GM06990 (cell line): ENCODE measurements at places on chromosomes 4 and X.

DNA sequence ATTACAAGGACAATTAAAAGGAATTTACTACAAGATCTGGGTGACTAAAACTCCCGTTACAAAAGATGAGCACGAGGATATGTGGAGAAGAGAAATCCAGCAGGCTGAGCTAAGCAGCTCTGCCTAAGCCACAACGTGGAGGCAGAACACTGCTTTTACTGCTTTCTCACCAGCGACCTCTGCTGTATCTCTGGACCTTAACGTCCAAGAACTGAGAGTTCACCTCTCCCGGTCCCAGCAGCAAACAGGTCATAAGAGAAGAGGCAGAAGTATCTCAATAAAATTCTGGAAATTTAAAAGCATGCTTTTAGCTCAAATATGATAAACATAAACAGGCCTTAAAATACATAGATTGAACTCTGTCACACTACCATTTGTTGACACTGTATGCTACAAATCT, 81.0 kb downstream of the ADGRA3 start:
- no peak for DNase-seq

DNA sequence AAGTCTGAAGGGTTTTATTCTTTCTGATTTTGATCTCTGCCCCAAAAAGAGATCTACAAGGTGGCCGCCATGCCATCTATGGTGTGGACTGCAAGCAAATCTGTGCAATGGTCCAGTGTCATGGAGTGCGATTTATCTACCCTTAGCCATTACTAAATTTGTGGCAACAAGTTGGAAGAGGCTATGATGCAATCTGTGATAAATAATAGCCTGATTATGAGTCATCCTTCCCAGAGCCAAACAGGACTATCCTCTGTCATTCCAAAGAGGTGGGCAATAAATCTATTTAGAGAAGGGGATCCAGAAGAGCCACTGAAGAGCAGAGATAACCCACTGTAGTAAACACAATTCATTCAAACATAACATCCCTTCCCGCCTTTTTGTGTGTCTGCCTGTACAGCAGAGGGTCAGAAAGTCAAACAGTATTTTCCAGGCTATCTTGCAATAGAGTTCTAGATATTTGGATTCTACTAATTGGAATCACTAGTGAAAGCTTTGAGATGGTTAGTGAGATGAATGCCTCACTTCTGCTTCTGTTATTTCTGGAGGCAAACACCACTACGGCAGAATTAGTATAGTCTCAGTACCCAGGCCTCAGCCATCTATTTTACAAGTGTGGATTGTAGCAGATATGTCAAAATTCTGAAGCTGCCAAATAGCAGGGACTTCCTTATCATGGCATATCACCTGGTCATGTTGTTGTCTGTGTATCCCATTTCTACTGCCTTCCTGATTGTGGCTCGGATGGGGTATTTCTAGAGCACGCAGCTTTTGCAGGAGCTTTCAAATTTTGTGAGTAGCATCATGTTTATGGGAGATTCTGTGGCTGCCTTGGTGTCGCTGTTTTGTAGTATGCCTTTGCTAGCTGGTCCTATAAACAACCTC, 192.0 kb downstream of the SMIM20 start:
- no peak for DNase-seq

DNA sequence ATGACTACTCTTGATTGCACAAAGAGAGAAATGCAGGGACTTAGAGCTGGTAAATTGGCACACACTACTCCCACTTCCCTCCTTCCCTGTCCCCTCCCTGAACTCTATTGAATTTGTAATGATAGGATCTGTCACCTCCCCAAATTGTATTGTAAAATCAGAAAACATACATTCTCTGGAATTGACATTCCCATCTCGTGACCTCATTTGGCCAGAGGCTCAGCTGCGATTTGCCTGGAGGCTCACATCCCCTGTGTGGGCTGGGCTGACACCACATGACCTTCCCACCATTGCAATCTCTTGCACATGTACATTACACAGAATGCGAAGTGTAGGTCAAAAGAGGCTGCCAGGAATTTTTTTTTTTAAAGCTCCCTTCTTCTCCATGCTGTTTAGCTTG, 172.1 kb downstream of the MID1IP1 start:
- DNase-seq = no peak

DNA sequence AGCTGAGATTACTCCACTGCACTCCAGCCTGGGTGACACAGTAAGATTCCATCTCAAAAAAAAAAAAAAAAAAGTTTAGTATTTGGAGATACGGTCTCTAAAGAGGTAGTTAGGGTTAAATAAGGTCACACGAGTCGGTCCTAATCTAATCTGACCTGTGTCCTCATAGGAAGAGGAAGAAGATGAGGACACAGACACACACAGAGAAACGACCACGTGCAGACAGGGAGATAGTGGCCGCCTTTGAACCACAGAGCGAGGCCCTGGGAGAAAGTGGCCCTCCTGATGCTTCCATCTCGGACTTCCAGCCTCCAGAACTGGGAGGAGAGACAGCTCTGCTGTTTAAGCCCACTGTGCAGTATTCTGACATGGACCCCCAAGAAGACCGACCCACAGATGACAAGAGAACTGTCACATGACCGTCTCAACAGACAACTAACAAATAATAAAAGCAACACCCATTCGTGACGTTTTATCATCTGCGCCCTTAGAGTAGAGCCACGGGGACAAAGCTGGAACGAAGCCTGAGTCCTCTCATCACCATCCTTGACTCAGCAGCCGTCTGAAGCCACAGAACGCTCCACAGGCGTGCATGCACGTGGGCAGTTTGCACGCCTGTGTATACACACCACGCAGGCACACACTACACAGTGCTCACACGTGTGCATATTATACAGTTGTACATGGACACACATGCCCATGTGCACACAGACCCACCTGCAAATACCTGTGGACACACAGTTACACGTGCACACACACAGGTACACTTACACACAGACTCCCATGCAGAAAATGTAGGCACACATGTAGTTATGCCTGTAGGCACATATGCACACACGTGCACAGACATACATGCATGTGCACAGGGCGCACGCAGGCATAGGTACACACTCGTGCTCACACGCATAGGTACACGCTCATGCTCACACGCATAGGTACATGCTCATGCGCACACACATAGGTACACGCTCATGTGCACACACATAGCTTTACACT, 51.7 kb downstream of the FAM53A start:
- DNase-seq = no peak

GRCh38 chrX:47248576-47248975, 15.8 kb downstream of the USP11 start:
- DNase-seq = no peak

GRCh38 chrX:41952102-41952501, 28.7 kb upstream of the CASK start:
- no peak for DNase-seq

DNA sequence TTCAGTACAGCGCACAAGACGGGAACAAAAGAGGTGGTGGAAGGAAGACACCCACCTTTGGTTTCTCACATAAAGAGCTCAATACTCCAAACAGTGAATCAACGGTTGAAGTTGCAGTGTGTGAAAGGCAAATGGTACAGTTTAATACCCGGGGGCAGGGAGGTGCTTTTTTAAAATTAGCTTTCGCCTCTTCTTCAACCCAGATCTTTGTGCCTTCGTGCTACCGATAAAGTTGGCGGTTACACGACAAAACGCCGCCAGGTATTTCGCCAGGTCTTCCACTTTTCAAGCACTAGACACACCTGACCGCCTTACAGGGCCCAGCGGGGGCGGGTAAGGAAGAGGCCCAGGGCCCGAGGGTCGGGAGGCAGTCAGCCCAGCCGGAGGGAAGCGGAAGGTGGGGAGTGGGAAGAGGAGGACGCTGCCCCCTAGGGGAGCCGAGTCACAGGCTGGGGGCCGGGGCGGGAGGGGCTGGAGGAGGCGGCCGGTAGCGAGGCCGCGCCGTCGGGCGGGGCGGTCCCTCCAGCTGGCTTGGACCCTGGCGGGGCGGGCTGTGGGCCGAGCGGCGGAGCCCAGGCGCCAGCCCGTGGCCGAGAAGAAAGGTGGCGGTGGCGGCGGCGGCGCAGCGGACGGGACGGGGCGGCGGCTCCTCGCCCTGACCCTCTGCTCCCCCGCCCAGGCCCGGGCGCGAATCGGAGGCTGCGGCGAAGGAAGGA, 16.0 kb downstream of the UTP3 start:
- peak; percentile 83 for DNase-seq

GRCh38 chr4:16243285-16243684, 17.0 kb upstream of the TAPT1 start:
- DNase-seq = no peak

GRCh38 chrX:6203462-6204215, 25.0 kb downstream of the NLGN4X start:
- no peak for DNase-seq

DNA sequence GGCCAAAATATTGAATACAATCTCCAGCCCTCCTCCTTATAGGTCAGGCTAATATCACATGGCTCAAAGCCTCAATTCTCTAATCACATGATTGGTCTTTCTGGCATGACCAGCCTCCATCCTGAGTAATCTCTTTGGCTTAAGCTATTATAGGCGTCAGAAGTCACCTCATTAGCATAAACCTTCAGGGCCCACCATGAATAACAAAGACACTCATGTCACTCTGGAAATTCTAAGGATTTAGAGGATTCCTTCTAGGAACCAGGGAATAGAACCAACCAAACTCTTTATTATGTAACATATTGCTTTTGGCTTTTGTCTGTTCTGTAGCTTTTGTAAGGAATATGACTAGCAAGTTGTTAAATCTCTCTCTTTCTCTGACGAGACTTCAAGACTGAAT, 109.2 kb upstream of the IGFBP7 start:
- no peak for DNase-seq

- DNase-seq = no peak
These were observed 19.4 kb downstream of the AWAT2 start for GRCh38 chrX:70030301-70030767.

DNA sequence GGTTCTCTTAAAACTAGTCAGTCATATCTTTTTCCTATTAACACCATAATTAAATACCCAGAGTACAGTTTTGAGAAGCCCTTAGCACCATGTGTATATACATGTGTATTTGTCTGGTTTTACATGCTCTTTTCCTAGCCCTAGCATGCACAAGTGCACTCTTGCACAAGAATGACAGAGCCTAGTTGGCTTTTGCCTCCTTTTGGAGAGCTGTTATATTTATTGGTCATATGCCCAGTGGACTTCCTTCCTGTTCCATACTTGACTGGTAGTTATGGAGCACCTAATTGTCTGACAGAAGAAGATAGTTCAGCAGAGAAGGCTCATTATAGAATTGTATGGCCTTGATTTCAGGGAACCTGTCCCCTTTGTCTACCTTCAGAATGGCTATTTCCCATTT, 155.6 kb downstream of the ARX start:
- DNase-seq = no peak

GRCh38 chr4:158006990-158007389, 165.8 kb downstream of the GASK1B start:
- DNase-seq = no peak

DNA sequence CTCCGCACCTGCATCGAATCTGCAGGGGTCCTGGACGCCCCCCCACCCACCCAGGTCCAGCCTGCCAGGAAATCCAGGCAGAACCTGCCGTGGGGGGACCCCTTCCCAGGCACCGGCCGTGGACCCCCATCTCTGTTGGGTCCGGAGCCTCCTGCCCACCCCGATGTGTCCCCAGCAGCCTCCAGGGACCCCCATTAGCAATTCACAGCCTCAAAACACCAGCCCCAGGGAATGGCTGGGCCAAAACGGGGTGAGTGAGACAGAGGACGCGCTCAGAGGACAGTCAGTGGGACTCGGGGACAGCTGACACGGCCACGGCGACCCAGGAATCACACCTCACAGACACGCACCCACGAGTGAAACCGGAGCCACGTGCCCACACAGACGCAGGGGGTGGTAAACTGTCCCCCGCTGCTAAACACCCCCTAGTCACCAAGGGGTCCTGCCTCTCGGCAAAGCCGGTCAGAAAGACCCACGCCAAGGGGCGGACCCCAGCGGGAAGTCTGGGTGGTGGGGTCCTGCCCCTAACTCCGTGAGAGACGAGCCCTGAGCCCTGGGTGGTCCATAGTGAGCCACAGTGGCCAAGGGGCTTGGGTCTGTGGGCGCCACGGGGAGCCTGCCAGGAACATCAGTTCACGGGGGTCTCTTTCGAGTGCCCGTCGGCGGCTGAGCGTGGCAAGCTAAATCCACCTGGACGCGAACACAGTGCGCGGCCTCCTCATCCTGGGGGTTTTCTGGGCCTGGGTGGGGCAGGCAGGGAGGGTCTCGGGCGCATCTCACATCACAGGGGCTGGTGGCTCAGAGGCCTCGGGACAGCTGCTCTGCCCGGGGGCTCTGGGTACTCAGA, 126.5 kb upstream of the NKX1-1 start:
- DNase-seq = no peak

DNA sequence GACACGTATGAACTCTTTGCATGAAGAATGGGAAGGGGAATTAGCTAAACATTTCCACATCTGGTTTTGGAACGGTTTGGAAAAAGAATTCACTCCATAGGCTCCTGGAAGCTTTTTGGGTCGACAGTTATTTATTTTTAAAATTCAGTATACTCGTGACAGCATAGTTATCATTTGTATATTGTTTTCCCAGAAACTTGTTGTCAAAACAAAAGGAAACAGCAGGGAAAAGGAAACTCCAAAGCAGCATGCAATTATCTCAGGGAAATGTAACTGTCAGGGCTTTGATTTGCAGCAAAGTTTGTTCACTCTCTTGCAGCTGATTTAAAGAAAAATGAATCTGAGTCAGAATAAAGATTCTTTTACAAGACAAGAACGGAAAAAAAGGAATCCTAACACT, 86.5 kb downstream of the PLAC1 start:
- no peak for DNase-seq

DNA sequence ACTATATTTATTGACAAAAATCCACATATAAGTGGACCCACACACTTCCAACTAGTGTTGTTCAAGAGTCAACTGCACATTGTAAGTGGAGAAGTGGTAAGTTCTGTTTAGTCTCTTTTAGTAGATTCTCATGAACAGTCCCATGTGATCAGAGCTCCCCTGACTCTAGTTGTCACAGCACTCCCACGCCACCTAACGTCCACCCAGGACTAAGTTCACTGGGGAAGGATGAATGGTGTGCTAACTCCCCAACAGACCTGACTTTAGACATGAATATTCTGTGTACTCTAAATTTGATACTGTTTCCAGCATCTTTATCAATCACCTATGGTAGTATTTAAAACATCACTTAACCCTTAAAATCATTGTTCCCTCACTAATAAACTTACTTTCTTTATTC, 59.8 kb downstream of the PACRGL start:
- DNase-seq = no peak

DNA sequence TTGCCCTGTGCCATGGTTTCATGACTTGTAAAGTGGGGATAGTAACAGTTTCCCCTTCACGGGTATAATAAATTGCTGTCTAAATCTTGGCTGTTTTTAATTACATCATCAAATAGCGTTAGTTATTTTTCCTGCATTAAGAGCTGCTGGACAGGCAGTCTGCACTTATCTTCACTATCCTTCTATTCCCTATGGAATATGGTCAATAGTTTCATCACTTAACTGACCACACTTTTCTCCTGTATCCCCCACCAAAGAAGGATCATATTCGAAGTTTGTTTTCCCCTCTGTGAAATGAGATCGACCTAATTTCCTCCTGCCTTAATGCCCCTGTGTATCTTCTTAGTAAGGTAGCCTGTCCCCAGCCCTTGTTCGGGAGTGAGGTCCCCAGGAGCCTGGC, 133.2 kb downstream of the SHROOM3 start:
- DNase-seq = no peak

- no peak for DNase-seq
These were observed 77.5 kb downstream of the ENOX2 start for GRCh38 chrX:130825525-130825924.
